ENCODE measurements at places on chromosomes 4 and X.

DNA sequence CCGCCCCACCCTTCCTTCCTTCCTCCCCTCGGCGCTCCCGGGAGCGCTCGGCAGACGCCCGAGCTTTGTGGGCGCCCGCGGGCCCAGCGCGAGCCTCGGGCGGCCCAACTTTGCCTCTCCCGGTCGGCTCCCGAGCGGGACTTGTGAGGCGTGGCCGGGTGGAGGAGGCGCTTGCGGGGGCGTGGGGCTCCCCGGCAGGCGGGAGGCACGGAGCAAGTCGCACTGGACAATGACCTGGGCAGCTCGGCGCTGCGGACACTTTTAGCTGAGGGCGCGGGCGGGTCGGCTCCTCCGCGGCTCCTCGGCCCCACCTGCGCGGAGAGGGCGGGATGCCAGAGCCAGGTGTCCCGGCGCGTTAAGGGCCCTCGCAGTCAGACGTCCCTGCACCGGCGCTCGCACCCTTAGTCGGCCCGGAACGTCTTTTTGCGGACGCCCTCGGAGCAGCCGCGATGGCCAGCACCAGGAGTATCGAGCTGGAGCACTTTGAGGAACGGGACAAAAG lies 385 bp downstream of the DCLK2 start:
- no peak for DNase-seq

GRCh38 chr4:5785806-5786680 lies 75.0 kb downstream of the EVC start:
- no peak for DNase-seq

- no peak for DNase-seq
Observed at GRCh38 chr4:162162672-162163071, 1.1 kb downstream of the FSTL5 start.

GRCh38 chr4:156521631-156522030 lies 450.0 kb downstream of the PDGFC start:
- DNase-seq, result no peak

DNA sequence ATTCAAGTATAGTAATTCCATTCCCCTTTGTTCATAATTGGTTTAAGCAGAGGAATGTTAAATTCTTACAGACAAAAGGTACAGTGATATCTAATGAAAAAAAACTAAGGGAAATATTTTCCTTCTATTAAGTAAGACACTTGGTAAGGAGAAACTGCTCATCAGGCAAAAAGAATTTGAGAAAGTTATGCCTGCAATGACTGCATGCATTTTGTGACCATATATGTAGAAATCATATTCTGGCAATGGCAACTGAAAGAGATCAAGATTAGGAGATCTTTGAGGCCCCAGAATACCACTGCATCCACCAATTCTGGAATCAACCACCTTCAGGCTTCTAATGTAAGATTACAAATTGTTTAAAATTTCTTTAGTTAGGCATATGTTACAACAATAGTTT lies 364.8 kb downstream of the PCDH10 start:
- no peak for DNase-seq

- no peak for DNase-seq
Observed at GRCh38 chr4:3451956-3452355, 10.2 kb downstream of the HGFAC start.

GRCh38 chr4:155807021-155807420 lies 48.2 kb downstream of the GUCY1B1 start:
- DNase-seq, result no peak

GRCh38 chrX:77788050-77788449 lies 2.0 kb upstream of the ATRX start:
- DNase-seq, result no peak

DNA sequence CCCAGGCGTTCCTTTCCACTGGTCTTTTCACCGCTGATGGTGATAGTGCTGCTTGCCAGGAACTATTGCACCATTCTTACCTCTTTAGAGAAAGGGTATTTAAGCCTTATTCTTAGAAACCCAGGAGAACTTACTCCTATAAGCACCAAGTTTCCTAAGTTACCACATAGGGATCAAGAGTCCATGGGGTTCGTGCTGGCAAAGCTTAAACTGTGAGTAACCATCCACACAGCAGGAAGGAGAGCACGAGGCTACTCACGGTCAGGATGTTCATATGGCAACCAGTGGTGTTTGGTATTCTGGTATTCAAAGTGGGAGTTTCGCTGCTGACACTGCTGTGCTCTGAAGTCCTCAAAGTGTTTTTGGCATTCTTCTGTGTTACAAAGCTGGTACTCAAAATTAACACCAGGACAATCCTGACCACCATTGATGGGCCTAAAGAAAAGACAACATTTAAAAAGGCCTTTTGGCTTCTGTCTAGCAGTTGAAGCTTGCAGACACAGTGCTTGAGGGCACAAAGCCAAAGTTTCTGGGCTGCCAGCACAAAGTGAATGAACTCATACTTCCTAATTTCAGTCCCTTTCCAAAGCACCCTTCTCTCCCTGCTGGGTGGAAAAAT lies 256.9 kb downstream of the ADAMTS3 start:
- DNase-seq, result no peak

- no peak for DNase-seq
Observed at GRCh38 chrX:10482261-10482660, 138.1 kb downstream of the MID1 start.

DNA sequence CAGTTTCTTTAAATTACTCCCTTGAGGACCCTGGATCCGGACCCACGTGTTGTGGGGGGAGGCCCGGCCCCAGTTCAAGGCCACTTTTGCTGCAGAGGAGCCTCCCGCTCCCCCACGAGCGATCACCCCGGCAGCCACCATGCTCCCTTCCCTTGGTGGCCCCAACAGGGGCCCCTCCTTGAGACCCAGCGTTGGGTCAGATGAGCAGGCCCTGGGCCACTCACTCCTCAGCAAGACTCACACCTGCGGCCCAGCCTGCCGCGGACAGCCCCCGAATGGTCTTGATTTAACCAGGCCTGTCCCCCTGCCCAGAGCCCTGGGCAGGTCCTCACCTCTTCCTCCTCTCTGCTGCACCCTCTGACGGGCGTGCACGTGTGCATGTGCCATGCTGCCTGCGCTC lies 4.3 kb downstream of the CPLX1 start:
- no peak for DNase-seq

- no peak for DNase-seq
Observed at GRCh38 chrX:151754047-151754429, 19.5 kb downstream of the CNGA2 start.

GRCh38 chr4:172858731-172859230 lies 309.8 kb upstream of the GALNT7 start:
- no peak for DNase-seq

Measured in activated CD8-positive, alpha-beta memory T cell treated with anti-CD3 and anti-CD28 coated beads for 1 hour (primary cell).